ENCODE measurements at places on chromosomes 5 and 9. TPM values are rescaled to one million over a fixed set of nuclear protein-coding genes. Genes with fewer than 3 reads are reported as not detected.

- H3K4me1 ChIP-seq, result peaks cover 17% of the 10 kb centered on the region
- no peak for DNase-seq
- no peak overlapping the region for H3K4me3 ChIP-seq
- no peaks in the 10 kb centered on the region for H3K36me3 ChIP-seq
These were observed 9.0 kb downstream of the CREBRF start for GRCh38 chr5:173065155-173065554.

DNA sequence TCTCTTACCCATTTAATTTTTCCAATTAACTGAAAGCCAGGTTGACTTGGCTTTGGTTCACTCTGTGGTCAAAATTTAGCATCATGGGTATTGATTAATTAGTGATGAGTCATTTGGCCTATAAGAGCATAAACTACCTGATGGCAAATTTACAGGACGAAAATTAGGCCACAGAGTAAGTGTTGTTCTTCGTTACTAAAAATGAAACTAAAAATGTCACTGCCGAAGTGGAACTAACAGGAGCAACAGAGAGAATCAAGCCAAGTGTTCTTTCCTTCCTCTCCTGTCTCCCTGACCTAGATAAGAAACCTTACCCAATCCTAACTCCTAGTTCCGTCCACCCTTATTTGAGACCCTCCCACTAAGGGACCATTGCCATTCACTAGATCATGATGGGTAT is 176.9 kb downstream of the RAB3C start:
- H3K4me1 ChIP-seq, result peaks cover 12% of the 10 kb centered on the region
- no peak for DNase-seq
- H3K4me3 ChIP-seq, result no peak overlapping the region
- no peaks in the 10 kb centered on the region for H3K36me3 ChIP-seq
- no peak overlapping the region for H3K27ac ChIP-seq
- no peaks in the 10 kb centered on the region for H3K27me3 ChIP-seq

- H3K4me1 ChIP-seq, result peaks cover 8% of the 10 kb centered on the region
- no peaks in the 10 kb centered on the region for H3K27me3 ChIP-seq
- H3K27ac ChIP-seq, result no peak overlapping the region
- peak; percentile 84 for DNase-seq
- H3K36me3 ChIP-seq, result no peaks in the 10 kb centered on the region
These were observed 36.1 kb upstream of the OSMR start for GRCh38 chr5:38809388-38810359.

ITGA2 gene
- total RNA-seq, result 4.4 TPM

- no peak overlapping the region for H3K27ac ChIP-seq
- H3K36me3 ChIP-seq, result no peaks in the 10 kb centered on the region
- H3K4me3 ChIP-seq, result no peak overlapping the region
- no peaks in the 10 kb centered on the region for H3K27me3 ChIP-seq
These were observed 6.2 kb downstream of the KDM4C start for GRCh38 chr9:6764011-6764410.

All from body of pancreas (tissue), 4 donors.